Activated effector memory CD4-positive, alpha-beta T cell treated with anti-CD3 and anti-CD28 coated beads, Interleukin-2, amount 50 U/mL, for 16 hours (primary cell): ENCODE measurements at places on chromosomes 1 and 21.

DNA sequence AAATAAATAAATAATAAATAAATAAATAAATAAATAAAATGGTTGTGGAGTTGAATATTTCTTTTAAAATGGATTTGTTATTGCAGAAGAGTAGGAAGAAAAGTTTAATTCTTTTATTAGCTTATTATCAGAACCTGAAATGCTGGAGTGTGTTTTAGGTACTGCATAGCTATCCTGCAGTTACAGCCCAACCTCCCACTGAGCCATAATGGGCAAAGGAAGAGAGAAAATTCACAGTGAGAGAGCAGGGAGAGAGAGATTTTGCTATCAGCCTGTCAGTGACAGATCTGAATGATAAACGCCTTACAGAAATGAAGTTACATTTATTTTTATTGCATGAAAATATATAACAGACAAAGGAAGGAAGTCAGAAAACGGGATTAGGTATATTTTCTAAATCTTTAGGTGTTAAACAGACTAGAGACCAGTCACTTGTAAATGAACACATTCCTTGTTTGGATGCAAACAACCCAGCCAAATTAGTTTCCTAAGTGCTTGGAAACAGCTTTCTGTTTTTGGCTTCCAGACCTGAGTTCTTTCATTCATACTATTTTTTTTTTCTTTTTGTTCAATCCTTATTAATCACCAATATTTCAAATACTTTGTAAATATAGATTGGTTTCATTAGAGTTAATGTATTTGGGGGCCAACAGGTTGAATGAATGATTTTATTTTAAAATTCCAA is 425.3 kb downstream of the USP25 start:
- no peak for DNase-seq

GRCh38 chr1:14598007-14598497 is 433 bp upstream of the KAZN start:
- DNase-seq: no peak

GRCh38 chr1:184449916-184450315 is 63.1 kb downstream of the C1orf21 start:
- no peak for DNase-seq

DNA sequence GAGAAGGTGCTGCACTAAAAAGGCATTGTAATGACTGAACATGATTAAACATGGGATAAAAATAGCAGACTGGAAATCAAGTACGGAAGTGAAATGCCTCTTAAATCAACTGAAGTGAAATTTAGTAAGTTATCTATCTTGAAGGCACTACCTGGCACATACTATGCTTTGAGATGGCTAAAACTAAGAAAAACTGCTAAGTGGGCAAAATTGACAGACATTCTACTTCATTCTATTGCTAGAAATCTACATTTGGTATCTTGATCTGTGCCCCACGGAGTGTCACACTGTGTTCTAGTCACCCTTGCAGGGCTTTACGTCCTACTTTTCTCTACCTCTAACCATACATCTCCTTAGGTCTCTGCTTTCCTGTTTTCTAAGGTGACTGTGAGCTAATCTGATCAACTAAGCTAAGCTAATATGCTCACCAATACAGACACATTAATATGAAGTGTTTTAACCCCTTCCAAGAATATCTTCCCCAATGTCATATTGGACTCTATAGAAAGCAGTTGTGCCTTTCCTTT is 4.1 kb downstream of the PDC start:
- DNase-seq: no peak

DNA sequence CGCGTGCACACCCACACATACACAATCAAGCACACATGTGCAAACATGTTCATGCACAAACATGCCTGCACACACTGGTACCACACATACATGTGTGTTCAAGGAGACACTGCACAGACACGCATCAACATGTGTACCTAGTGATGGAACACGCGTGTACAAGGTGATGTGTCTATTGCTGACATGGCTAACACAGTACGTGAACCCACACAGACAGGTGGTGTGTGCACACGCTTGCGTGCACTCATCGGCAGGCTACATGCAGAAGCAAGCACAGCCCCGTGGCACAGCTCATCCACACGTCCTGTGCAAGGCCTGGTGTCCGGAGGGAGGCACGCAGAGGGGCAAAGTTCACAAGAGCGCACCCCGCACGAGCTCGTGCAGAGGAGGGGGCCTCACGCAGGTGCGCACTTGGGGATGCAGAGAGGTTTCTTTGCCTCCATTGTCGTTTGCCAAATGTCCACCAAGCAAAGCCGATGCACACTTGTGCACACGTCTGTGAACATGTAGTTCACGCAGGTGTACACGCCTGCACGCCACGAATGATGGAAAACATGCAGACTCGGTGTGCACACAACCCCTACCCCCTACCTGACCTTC is 969 bp downstream of the ACAP3 start:
- no peak for DNase-seq

GRCh38 chr1:73593364-73593763 is 604.6 kb downstream of the LRRIQ3 start:
- DNase-seq: no peak

DNA sequence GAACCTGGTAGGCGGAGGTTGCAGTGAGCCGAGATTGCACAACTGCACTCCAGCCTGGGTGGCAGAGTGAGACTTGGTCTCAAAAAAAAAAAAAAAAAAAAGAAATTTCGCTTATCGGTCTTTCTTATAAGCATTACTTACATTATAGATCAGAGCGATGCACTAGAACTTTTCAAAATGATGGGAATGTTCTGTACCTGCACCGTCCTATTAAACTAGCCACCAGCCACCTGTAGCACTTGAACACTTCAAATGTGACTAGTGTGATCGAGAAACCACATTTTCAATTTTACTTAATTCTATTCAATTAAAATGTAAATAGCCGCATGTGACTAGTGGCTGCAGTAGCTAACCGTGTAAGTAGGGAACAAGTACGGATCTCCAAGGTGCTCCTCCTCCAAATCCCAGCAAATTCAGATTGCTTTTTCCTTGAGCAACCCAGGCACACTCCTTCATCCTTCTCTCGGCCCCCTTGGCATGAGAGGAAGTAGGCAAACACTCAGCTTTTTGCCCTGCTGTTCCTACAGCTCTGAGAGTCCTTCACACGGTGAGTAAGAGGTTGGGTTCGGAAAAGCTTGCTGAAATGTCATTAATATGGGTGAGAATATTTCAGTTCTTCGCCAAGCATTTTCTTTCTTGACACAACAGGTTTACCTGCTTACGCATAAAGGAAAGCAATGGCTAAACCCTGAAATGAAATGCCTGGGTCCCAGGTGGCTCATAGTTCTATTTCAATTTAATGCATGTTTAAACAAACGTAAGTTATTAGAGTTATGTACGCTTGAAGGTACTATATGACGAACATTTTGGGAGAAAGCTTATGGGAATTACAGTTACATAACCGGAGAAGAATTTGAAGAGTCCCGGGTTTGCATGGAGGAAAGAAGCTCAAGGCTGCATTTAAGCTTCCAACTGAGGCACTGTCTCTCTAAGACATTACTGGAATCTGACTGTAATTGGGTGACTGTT is 69.5 kb upstream of the HUNK start:
- DNase-seq: no peak
